ENCODE measurements at places on chromosomes 4 and X.

GRCh38 chrX:79645749-79646148 is 278.6 kb upstream of the ITM2A start:
- no peak for DNase-seq

- DNase-seq = no peak
Measured at GRCh38 chr4:155666344-155667221, at the start of gene GUCY1A1. Gene GUCY1A1 (plus strand): TSS chr4:155666848. CDS start chr4:155696868, 30,020 bp downstream.

DNA sequence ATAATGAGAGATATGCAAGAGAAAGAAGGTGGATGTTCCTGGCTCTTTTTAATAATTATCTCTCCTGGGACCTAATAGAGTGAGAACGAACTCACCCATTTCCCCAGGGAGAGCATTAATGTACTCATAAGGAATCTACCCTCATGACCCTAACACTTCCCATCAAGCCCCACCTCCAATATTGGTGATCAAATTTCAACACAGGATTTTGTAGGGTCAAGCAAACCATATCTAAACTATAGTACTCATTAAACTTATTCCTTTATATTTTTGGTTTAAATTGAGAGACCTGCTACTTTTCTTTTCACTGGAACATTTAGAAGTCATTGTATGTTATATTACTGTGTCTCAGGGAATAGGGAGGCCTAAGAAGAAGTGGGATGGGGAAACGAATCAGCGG is 2.6 kb downstream of the UGT2A3 start:
- DNase-seq = no peak

DNA sequence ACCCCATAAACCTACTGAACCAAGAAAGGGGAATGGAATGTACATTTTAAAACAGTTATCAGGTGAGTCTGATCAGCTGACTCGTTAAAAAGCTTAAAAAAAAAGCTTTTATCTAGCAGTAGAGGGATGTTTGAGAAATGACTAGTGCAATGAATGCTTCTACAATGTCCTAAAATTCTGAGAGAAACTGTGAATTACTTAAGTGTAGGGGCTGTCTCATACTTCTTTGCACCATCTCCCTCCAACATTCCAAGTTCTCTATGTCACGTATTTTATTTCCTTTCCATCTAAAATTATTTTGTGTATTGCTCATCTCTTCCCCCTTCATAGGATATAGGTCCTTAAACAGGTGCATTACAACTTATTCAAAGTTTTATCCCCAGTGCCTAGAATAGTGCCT is 11.9 kb upstream of the AREG start:
- no peak for DNase-seq

DNA sequence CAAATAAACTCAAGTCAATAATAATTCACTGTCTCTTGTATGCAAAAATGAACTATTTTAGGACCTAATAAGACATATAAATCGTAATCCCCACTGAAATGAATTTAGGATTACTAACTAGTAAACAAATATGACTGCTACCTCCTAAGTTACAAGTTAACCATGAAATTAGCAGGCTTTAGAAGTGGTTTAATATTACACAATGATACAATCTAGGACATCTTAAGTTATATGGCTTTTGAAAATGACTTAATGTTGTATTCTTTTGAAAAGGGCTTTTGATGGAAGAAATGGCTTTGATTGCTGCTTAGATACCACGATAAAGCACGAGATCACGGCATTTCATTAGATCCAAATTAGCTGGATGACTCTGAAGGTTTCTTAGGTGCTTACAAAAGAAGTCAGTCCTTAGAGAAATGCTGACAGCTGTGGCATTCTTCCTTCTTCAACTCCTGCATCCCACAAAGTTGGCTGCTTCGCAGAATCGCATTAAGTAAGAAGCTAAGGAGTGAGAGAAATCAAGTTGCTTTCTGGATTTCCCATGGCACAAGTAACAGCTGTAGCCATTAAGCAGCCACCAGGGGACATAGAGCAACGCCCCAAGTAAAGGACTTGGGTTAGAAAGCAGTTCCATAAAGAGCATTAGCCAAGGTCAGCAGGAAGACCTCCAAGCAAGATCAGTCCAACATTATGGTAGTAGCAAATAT is 6.9 kb downstream of the SLC10A7 start:
- DNase-seq = no peak

DNA sequence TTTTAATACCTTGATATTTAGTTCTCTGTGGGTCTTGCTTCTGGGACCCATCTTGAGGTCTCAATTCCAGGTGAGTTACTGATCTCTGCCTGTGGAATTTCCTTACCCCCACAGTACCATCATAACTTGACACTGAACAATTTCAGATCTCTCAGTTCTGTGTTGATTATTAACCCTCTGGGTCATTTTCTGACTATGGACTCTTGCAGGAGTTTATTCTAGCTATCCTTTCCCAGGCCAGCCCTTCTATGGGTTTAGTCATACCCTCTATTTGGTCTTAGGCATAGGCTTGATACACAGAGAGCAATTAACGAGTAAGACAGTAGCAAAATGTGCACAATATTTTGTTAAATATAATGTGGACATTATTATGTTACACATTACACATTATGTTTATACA is 3.7 kb upstream of the SPARCL1 start:
- no peak for DNase-seq

DNA sequence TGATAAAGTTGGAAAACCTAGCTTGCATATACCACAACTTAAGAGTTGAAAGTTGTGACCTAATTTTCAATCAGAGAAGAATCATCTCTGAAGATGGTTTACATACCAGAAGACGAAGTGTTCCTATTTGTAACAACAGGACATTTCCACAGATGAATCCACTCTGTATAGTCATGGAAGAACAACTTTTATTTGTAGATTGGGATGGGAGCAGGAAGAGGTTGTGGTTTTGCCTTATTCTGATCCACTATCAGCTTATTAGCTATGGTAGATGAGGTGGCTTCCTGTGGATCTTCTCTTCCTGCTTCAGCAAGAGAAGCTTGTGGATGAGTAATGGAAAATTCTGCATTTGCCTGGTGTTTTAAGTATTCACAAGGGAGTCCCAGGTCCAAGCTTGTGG is 18.6 kb upstream of the SUPT20HL1 start:
- no peak for DNase-seq

GRCh38 chr4:20532871-20533870 is 167.1 kb upstream of the PACRGL start:
- no peak for DNase-seq

DNA sequence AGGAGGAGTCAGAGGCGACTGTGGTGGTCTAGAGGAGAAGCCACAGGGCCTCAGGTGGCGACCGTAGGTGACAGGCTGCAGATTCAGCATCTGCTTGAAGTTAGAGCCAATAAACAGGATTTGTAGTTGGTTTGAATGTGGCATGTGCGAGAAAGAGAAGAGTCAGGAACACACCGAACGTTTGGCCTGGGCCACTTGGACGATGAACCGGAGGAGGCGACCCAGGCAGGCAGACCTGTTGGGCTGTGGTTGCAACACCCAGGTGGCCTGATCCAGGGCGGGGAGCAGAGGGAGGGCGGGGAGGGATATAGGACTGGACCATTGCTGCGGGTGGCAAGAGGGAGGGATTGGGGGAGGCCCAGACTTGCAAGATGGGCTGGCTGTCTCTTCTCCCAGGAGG is 10.0 kb upstream of the PSAPL1 start:
- DNase-seq = no peak

DNA sequence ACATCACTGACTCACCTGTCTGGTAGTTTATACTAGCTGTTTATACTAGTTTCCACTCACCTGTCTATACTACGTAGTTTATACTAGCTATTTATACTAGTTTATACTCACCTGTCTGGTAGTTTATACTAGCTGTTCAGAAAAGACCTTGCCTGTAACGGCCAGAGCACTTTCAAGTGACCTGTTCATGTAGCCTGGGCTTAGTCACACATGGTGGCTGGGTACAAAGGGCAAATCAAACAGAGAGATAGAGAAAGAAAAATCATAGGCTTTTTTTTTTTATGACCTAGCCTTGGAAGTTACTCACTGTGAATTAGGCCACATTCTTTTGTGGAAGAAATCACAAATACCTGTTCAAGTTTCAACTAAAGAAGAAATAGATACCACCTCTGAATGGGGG is 30.7 kb upstream of the SPANXN4 start:
- no peak for DNase-seq

GRCh38 chr4:71783972-71784371 is at the start of gene GC:
Gene GC (minus strand): TSS chr4:71784079. CDS start chr4:71784018, 61 bp downstream.
- no peak for DNase-seq

DNA sequence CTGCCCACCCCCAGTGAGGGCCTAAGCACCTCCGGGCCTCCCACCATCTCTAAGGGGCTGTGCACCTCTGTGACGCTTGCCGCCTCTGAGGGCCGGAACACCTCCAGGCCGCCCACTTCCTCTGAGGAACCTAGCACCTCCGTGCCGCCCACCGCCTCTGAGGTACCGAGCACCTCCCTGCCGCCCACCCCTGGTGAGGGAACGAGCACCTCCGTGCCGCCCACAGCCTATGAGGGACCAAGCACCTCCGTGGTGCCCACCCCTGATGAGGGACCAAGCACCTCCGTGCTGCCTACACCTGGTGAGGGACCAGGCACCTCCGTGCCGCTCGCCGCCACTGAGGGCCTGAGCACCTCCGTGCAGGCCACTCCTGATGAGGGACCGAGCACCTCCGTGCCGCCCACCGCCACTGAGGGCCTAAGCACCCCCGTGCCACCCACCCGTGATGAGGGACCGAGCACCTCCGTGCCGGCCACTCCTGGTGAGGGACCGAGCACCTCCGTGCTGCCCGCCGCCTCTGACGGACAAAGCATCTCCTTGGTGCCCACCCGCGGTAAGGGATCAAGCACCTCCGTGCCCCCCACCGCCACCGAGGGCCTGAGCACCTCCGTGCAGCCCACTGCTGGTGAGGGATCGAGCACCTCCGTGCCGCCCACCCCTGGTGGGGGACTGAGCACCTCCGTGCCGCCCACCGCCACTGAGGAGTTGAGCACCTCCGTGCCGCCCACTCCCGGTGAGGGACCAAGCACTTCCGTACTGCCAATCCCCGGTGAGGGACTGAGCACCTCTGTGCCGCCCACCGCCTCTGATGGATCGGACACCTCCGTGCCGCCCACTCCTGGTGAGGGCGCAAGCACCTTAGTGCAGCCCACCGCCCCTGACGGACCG is 977 bp downstream of the MAGEE1 start:
- no peak for DNase-seq

DNA sequence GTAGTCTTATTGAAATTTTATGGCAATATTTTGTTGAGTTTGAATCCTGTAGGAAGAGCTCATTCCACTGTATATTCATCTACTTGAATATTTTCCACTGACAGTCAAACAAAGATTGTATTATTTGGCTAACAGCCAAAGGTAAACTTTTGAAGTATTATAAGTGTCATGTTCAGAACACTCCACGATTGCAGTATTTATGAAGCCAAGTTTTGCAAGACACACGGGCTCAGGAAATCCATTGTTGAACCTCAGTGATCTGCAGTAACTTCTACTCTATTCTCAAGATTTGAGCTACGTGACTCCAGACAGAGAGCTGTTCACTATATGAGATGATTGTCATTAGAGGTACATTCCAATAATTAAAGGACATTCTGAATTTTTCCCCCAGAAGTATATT is 302.7 kb upstream of the ADGRL3 start:
- DNase-seq = no peak

GRCh38 chr4:139112650-139113049 is 64.4 kb downstream of the ELF2 start:
- DNase-seq = no peak

GRCh38 chr4:37453281-37453998 is 208.9 kb downstream of the NWD2 start:
- DNase-seq = peak; percentile 26

DNA sequence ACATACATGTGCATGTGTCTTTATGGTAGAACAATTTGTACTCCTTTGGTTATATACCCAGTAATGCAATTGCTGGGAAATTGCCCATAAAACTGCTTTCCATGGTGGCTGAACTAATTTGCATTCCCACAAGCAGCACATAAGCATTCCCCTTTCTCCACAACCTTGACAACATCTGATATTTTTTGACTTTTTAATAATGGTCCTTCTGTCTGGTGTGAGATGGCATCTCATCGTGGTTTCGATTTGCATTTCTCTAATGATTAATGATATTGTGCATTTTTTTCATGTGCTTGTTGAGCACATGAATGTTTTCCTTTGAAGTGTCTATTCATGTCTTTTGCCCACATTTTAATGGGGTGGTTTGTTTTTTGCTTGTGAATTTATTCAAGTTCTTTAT is 166.0 kb downstream of the TMEM47 start:
- DNase-seq = no peak

All from hematopoietic multipotent progenitor cell treated with erythropoietin and hydrocortisone succinate and interleukin-3 and kit ligand, for 6 days (in vitro differentiated cells).